GM23248 (cell line): ENCODE measurements at places on chromosomes 3 and 15.

DNA sequence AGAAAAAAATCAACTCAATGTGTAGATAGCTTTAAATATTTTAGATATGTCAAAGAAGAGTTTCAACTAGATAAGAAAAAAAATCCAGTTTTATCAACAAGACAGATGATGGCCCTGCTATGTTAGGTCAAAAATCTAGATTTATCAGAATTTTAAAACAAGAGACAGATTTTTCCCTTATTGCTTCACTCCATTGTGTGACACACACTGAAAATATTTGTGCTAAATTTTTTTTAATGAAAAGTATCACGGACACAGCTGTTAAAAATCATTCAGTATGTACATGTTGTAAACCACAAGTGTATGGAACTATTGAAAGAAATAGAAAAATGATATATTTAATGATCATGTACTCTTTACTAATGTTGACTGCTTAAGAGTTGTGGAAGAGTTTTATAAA lies 43.6 kb downstream of the FOXB1 start:
- DNase-seq, result peak; percentile 27

GRCh38 chr3:185715091-185715490 lies 109.8 kb downstream of the IGF2BP2 start:
- DNase-seq, result peak; percentile 66

DNA sequence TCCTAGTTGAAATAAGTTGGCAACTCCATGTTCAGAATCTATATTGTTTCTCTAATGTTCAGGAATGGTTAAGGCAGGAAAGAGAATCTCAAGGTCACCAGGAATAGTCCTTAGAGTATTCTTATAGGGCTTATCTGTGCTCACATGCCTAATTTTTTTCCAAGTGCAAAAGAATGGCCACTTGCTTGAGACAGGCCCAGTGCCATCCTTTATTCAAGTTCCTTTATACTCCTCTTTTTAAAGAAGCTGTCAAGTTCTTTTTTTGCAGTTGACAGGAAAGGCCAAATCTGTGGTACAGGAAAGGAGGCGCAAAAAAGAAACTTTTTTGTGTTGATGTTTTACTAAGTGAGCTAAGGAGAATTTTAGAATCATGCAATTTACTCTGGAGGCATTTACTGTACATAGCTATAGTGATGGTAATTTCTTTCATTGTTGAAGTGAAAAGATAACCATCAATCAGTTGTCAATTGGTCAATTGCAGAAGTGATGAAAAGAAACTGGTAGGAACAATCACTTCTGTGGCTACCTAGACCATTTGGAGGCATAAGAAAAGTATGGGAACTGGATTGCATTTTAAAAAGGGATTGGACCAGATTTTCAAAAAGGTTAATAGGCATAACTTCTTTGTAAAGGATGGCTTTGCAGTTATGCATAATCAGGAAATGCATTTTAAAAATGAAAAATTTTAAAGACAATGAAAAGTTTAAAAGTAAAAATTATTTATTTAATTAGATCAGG lies 102.5 kb upstream of the SOX2 start:
- no peak for DNase-seq

DNA sequence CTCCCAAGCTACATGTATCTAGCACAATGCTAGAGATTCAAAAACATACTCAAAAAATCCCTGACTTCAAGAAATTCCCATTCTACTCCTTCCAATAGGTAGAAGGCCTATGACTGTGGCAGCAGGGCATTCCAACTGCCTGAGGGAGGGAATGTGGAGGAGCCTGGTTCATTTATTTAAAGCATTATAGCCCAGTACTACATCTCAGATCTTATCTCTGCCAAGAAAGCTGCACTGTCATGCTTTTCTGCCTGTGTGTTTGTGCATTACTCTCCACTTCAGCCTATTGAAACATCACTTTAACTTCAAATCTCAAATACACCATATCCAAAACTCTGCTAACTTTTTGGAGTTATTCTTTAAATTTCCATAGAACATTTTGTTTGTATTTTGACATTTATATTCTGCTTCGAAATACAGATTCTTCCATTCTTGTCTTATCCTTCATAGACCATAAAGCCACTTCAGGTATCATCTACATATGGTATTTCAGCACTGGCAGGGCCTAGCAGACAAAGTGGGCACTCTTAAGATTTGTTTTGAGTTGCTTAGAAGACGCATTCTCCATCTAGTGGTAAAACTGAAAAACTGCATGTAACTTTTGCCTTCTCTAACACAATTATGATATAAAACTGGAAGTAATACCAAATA lies 59.1 kb upstream of the NEDD4 start:
- peak; percentile 71 for DNase-seq

DNA sequence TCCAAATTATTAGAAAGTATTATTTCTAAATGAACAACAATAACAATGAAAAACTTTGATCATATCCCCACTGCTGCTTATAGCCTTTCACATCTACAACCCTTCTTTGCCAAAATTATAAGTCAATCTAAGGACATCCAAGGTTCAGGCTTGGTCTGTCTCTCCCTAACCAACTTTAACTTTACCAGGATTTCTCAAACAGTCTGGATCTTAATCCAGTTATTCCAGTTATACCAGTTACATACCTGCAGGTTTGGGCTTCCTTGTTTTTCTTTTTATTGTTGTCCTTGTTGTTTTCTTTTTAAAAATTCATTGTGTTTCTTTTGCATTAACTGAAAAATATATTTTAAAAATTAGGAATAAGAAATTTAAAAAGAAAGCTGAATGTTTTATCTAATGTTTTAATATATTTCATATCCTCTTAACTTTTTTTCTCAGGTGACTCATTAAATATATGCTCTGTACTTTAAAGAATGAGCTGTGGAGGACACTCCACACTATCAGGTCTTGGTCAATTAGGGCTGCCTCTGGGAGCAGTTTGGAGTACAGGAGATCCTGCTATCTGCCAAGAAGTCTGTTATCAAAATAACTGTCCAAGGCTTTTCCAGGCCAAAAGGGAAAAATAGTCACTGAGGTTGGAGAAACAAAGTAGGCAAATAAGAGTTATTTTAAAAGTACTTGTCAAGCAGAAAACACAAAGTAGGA lies 421.4 kb downstream of the EPHA6 start:
- no peak for DNase-seq

GRCh38 chr3:123036352-123037014 lies 8.9 kb upstream of the SEMA5B start:
- peak; percentile 81 for DNase-seq

DNA sequence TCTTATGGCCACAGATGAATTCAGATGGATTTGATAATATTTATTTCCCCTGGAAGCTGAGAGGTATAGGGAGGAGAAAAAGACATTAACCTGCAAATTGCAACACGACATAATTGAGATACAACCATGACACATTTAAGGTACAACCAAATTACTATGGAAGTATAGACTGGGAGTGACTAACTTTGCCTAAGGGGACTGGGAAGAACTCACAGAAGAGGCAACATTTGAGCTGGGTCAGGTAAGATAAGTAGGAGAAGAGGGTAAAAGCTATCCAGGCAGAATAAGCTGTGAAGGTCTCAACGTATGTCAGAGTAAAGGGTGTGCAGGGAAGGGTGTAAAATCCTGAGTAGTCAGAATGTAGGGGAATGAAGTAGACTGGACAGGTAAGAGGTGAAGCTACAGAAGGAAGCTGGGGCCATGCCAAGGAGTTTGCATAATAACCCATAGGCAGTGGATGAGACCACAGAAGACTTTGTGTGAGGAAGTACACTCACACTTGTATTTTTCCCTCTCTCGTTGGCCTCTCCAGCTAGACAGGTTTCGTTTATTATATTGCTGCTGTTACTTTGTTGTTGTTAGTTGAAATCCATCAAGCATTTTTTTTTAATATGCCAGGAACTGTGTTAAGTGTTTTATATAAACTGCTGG lies 28.0 kb upstream of the PTX3 start:
- DNase-seq, result no peak
